ENCODE measurements at places on chromosomes 3 and 15. TPM values are rescaled to one million over a fixed set of nuclear protein-coding genes. Genes with fewer than 3 reads are reported as not detected.
A peak's percentile ranks its signal among the peaks of the same experiment; 100 is the strongest.

DNA sequence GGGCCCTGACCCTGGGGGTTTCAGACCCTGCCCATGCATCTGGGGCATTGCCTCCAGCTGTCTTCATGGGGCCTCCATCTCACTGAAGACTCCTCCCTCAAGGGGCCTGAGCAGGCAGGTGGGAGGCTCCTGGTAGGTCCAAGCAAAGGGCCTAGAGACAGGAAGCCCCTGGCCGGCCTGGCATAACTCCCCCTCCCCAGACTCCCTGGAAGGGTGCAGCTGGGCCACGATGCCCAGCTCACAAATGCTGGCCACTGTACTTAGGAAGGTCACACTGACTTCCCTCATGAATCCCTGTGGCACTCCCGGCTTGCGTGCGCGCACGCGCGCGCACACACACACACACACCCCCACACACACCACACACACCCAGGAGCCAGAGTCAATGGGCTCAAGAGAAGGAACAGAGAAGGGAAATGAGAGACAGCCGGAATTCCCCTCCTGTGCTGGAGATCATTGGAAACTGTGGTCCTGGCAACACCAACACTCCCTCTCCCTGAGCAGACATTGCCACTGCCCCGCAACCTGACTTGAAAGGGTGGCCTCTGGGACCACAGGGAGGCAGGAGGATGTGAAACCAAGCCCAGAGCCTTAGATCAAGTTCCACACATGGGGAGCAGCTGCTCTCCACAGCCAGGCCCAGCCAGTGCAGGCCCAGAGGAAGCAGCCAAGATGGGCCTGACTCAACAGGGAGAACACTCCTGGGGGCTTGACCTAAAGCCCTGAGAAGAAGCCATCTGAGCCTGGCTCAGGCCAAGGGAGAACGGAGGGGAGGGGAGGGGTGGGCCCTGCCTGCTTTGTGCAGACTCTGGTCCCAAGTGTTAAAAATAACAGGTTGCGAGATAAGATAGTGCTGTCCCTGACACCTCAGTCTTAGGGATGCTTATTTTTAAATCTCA is 69.7 kb downstream of the SCN5A start:
- H3K27me3 ChIP-seq: no peaks in the 10 kb centered on the region
- H3K4me1 ChIP-seq: no peaks in the 10 kb centered on the region
- no peak overlapping the region for H3K27ac ChIP-seq
- peak; percentile 43 for DNase-seq
- H3K4me3 ChIP-seq: no peak overlapping the region
- H3K36me3 ChIP-seq: no peaks in the 10 kb centered on the region

GRCh38 chr3:160187288-160187687 is 37.9 kb upstream of the C3orf80 start:
- H3K4me3 ChIP-seq: no peak overlapping the region
- no peak overlapping the region for H3K27ac ChIP-seq
- no peaks in the 10 kb centered on the region for H3K4me1 ChIP-seq
- no peak for DNase-seq

DNA sequence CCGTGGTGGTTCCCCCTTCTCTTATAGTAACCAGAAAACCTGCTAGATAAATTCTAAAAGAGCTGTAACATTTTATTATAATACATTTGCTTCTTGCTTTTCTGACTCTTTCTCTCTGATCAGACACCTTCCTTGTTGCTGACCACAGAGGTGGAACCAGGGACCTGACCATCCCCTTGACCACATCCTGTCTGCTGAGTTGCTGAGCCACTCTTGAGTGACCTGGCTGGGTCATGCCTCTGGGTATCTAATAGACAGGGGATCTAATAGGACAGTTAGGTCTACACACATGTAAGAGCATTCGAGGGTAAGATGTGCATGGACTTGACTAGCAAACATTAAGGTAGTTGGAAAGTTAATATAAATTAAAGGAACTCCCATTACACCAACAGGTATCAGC is 22.8 kb upstream of the TRIM59 start:
- H3K27ac ChIP-seq: no peak overlapping the region
- no peaks in the 10 kb centered on the region for H3K27me3 ChIP-seq
- H3K36me3 ChIP-seq: no peaks in the 10 kb centered on the region
- H3K4me1 ChIP-seq: no peaks in the 10 kb centered on the region
- no peak overlapping the region for H3K4me3 ChIP-seq
- no peak for DNase-seq

GRCh38 chr3:194257151-194257621 is 93.9 kb downstream of the CPN2 start:
- no peak overlapping the region for H3K27ac ChIP-seq
- no peaks in the 10 kb centered on the region for H3K4me1 ChIP-seq
- H3K36me3 ChIP-seq: no peaks in the 10 kb centered on the region
- no peak for DNase-seq

DNA sequence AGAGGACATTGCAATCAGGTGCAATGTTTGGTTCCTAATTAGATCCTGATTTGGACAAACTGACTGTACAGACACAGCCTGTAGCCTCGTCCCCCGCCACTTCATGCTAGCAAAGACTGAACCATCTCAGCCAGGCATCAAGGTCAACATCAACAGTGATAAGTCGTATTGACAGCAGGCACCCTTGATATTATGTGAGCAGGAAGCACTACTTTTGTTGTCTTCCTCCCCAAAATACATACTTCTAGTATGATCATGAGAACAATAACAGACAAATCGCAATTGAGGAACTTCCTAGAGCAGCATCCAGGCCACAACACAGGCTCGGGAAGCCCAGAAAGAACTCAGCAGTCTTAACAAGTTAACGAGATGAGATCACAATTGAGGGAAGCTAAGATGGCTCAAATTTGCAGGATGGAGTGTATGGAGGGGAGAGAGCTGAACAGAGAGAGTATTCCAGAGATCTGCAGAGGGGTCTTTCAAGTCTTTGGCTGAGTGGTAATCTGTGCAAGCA is 20.4 kb downstream of the TGM5 start:
- H3K4me3 ChIP-seq: no peak overlapping the region
- no peaks in the 10 kb centered on the region for H3K4me1 ChIP-seq
- no peak overlapping the region for H3K27ac ChIP-seq
- DNase-seq: no peak
- peaks cover 4% of the 10 kb centered on the region for H3K27me3 ChIP-seq
- no peaks in the 10 kb centered on the region for H3K36me3 ChIP-seq

DNA sequence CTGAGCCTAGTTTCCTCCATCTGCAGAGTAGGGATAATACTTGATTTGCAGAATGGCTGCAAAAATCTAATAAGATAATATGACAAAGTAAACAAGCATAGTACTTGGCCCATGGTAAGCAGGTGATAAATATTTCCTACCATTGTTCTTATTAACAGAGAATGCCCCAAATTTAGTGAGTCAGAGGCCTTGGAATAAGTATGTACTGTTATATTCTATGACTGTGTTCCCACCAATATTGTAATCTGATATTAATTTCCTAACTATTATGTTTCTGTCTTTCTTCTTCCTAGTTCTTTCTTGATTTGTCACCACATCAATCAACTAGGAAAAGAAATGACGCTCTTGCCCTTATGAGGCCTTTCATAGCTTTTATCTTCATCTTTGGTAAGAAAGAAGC is 178.4 kb upstream of the SLC2A2 start:
- no peaks in the 10 kb centered on the region for H3K36me3 ChIP-seq
- H3K4me1 ChIP-seq: no peaks in the 10 kb centered on the region
- no peak for DNase-seq
- no peaks in the 10 kb centered on the region for H3K27me3 ChIP-seq
- no peak overlapping the region for H3K27ac ChIP-seq

DNA sequence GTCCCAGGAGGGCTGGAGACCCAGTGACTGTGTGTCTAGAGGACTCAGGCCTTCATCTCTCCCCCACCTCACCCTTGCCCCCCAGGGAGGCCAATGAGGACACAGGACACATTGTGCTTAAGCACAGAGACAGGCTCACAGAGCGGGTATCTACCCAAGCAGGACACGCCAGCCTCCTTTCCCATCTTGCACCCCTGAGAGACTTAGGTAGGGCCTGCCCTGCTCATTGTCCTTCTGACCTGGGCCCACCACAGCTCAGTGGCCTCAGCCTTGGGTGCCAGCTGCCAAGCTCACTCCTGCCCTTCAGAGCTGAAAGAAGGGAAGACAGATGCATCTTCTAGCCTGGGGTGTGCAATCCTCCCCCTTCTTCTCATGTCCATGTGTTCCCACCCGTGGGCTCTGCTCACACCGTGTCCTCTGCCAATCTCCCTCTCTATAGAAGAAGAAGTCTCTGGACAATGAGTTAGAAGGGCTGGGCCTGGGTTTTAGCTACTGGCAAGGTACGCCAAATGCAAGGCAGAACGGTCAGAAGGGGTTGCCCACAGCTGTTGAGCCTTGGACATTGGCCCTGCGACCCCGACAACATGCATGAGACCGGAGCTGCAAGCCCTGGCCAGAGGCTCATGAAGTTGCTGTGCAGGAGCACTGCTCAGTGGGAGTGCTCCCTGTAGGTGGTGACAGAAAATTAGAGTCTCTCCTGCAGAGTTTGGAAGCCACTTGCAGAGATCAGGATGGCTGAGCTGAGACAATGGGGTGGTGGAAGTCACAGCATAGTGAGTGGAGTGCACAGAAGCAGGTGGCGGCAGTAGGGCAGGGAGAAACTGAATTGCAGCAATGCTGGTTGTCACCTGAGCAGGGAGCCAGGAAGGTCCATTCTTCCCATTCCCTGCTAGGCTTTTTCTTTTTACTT is 32.8 kb downstream of the ACSBG1 start:
- H3K27ac ChIP-seq: no peak overlapping the region
- H3K4me1 ChIP-seq: no peaks in the 10 kb centered on the region
- no peak for DNase-seq

DNA sequence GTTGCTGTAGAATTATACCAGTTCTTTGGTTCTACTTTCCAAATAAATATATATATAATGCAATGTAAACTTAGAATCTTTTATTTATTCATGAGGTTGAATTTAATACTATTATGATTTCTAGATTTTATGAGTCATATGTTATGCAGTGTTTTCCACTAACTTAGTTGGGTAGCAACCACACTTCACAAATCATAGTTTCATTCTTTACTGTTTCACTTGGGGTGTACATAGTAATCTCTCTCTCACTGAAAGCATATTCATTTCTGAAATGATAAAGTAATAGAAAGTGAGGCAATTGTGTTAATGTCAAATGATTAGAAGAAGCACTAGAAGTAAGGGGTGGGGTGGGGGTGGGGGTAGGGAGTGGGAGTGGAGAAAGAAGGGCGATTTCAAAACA is 52.6 kb downstream of the IQCH start:
- no peaks in the 10 kb centered on the region for H3K4me1 ChIP-seq
- no peak overlapping the region for H3K27ac ChIP-seq
- H3K36me3 ChIP-seq: no peaks in the 10 kb centered on the region
- no peak overlapping the region for H3K4me3 ChIP-seq

DNA sequence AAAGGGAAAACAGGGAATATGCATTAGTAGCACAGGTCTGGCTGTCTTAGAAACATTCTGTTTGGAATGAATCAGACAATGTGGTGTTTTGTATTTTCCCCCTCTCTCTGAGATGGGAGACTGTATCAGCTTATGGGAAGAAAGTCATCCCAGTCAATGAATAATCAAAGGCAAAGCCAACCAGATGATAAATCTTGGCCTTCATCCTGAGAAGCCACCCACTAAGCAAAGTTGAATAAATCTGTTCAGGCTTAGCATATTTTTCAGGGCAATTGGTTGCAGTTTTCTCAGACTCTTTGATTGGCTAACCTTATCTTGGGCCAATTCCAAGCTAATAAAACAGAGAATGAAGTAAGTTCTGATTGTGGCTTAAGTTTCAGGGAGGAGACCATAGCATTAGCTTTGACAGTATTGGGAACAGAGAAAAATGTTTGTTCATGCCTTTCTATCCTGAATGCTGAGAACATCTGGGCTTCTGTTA is 63.6 kb upstream of the ARL8B start:
- H3K4me3 ChIP-seq: no peak overlapping the region
- H3K36me3 ChIP-seq: no peaks in the 10 kb centered on the region
- peaks cover 47% of the 10 kb centered on the region for H3K4me1 ChIP-seq
- H3K27me3 ChIP-seq: no peaks in the 10 kb centered on the region
- H3K27ac ChIP-seq: peak overlapping the region; percentile 29

- no peak overlapping the region for H3K4me3 ChIP-seq
- peak overlapping the region; percentile 1 for H3K27ac ChIP-seq
- no peak for DNase-seq
- H3K36me3 ChIP-seq: peaks cover 32% of the 10 kb centered on the region
These were observed 3.0 kb downstream of the SNUPN start for GRCh38 chr15:75622505-75622904.

GRCh38 chr3:123066896-123067688 is at the start of gene PDIA5:
PDIA5 (plus strand) TSS chr3:123067025; CDS start chr3:123067165, 140 bp downstream.
- H3K36me3 ChIP-seq: no peaks in the 10 kb centered on the region
- peak within 1 kb of the TSS; percentile 76 for H3K27ac ChIP-seq
- DNase-seq: peak; percentile 96
- H3K27me3 ChIP-seq: no peaks in the 10 kb centered on the region
- peak within 1 kb of the TSS; percentile 90 for H3K4me3 ChIP-seq
- peaks cover 22% of the 10 kb centered on the region for H3K4me1 ChIP-seq

DNA sequence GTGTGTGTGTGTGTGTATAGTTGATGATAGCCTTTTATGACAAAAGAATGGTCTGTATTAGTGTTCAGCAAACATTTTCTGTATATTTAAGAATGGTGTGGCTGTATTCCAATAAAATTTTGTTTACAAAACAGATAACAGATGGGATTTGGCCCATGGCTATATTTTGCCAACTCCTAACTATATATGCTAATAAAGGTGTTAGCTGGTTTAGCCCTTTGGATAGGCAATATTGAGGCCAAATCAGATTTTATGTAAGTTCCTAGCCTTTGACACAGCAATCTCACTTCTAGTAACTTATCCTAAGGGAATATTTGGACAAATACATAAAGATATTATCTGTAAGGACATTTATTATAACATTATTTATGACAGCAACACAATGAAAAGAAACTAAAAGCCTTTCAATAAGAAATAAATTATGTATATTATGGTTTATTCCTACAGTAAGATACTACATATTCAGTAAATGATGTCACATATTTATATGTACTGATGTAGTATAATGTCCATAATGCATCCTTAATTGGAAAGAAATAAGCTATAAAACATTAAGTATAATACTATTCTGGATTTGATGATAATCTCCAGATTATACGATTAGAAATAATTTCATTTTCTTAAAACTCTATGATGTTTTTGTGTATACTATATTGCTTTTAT is 264.0 kb downstream of the RBMS3 start:
- no peak overlapping the region for H3K4me3 ChIP-seq
- no peaks in the 10 kb centered on the region for H3K27me3 ChIP-seq
- H3K4me1 ChIP-seq: no peaks in the 10 kb centered on the region
- no peak overlapping the region for H3K27ac ChIP-seq

DNA sequence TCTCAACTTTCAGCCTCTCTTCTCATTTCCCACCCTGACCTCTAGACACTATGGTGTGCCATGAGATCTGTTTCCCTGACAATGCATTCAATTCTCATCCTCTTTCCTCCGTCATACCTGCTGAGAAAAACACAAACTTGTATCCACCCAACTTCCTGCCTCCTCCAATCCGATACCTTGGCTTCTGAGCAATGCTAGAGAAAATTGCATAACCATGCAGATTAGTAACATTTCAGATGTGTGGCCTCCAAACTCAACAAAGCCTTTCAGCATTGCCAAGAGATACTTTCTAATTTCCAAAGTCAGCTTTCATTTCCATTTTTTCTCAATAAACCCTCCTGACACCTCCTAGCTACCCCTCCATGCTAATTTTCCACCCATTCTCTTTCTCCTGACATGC is 88.5 kb downstream of the MINAR1 start:
- no peaks in the 10 kb centered on the region for H3K4me1 ChIP-seq
- no peaks in the 10 kb centered on the region for H3K27me3 ChIP-seq
- H3K4me3 ChIP-seq: no peak overlapping the region
- no peak for DNase-seq
- no peaks in the 10 kb centered on the region for H3K36me3 ChIP-seq

- DNase-seq: no peak
- H3K4me3 ChIP-seq: no peak overlapping the region
- no peaks in the 10 kb centered on the region for H3K27me3 ChIP-seq
These were observed 25.1 kb downstream of the MCTP2 start for GRCh38 chr15:94256511-94256910.

DISP2 gene
- 0.65 TPM for total RNA-seq

CCRL2 gene
- total RNA-seq: 37.1 TPM

Data from left lung (tissue), 14 donors.